ENCODE measurements at places on chromosomes 2 and 18.

GRCh38 chr2:98099939-98100743 lies 13.2 kb downstream of the VWA3B start:
- no peak for DNase-seq

DNA sequence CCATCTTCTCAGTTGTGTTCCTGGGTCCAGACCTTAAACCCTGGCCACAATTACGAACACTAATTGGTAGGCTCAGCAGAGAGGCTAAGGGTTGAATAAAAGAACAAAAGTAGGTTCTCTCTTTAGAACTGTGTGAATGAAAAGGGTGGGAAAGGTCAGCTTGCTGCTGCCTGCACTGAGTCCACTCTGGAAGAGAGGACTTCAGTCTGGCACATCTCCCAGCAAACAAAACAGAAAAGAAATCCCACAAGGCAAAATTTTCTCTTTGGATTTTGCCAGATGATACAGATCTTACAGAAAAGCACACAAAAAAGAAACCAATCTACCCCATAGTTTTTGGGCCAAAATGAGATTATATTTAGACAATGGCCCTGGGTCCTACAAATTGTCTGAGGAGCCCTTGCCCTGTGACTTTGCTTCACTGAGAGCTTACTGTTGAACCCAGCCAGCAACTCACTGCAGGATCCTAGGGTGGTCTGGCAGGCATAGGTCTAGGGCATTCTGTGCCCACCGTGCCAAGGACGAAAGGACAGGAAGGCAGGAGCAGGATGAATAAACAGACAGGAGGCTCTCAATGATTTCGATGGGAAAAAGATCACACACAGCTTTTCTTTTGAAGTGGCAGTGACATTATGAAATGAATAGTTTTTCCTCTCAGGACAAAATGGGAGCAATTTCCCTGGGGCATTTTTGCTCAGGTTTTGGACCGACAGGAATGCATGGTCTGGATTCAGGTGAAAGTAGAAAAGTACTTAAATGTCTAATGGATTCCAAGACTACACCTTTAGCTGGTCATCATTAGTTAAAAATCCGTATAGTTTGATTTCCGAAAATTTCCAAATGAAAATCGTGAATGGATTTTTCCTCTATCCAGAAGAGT lies 68.4 kb upstream of the STAM2 start:
- no peak for DNase-seq

DNA sequence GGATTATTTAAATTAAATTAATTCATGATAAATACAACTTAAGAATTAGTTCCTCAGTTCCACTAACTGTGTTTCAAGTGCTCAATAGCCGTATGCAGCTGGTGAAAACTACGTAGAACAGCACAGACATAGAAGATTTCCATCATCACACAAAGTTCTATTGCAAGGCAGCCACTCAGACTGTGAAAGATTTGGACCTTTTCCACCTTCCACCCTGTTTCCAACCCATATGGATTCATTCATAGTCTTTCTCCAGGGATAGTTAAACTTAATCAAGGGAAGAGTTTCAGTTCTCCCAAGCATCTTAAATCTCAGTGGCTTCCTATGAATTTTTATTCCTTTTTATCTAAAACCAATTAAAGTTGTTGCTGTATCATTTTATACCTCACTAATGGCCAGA lies 2030.8 kb downstream of the SUCLG1 start:
- DNase-seq = no peak

DNA sequence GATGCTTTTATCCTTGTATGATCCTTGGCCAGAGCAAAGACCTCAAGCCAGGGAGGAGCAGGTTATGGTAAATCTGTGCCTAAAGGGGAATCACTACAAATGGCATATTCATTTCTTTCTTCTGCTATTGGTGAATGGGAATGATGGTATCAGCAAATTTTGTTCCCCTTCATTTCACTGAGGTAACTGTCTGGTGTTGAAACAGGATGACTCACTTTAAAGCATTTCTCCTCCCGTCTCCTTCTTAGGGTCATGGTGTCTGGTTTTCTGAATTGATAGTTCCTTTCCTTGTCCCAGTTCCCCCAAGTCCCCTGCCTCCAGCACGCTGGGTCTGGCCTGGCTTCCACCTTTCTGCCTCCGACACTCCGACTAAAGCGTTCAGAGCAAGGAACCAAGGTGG lies 109.2 kb downstream of the MREG start:
- DNase-seq = peak; percentile 41

DNA sequence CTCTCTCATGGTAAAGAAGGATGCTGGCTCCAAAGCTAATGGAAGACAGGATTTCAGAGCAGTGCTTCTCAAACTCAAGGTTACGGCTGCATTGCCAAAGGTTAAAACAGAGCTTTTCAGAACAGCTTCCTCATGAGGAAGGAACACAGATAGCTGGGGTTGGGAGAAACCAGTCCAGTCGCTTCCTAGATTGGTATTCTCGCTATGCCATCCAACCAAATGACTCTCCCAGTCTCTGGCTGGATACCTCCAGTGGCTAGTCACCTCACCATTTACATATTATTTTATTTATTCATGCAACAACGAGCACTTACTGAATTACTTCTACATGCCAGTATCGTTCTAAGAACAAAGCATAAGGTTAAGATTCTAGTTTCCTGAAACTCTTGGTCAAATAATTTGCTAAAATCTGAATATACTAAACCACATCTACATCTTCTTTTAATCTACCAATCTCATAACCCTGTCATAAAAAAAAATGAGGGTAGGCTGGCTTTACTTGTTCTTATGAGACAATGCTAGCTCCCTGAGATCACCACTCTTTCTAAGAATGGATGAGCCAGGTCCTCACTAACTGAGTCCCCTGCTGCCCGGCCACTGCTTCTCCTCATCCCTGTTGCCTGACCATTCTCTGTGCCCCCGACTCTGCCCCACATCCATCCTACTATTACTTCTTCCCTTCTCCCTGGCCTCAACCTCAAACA lies 20.4 kb downstream of the KDSR start:
- no peak for DNase-seq

GRCh38 chr2:202721621-202722020 lies 86.9 kb downstream of the FAM117B start:
- DNase-seq = no peak

GRCh38 chr2:161019311-161019710 lies 140.9 kb upstream of the TANK start:
- no peak for DNase-seq

All from hematopoietic multipotent progenitor cell treated with erythropoietin and hydrocortisone succinate and interleukin-3 and kit ligand, for 4 days (in vitro differentiated cells).